ENCODE measurements at places on chromosomes 2 and 18.

DNA sequence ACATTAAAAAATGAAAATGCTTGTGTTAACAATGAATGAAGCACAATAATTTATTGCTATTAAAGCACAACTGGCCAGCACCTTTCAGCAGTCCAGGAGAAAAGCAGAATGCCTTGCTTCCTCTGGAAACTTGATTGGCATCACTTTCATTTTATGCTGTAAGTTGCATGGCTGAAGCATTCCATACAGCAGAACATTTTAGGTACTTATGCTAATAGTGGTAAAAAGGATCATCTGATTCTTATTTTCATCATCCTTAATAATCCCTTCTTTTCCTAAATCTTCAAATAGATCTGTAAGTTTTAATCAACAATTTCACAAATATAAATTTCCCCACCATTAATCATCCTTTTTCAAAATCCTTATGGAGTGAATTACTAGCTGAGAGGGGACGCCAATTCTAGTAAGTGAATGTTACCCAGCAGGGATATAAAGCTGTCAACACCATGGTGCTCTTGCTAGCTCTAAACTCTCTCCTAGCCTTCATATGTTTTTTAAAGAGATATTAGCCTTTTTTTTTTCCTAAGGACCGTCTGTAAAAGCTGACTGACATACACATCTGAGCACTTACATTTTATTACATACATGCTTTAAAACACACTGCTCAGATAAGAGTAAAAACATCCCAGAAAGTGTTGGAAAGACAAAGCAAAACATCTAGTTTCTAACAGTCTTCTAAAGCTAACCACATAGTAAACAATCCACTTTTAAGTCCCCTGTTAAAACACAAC is 5.3 kb downstream of the SATB2 start:
- DNase-seq = no peak

- DNase-seq = no peak
Measured at GRCh38 chr18:22951823-22952222, 18.7 kb downstream of the RBBP8 start.

GRCh38 chr18:10160251-10160650 is 246.4 kb downstream of the VAPA start:
- DNase-seq = no peak

DNA sequence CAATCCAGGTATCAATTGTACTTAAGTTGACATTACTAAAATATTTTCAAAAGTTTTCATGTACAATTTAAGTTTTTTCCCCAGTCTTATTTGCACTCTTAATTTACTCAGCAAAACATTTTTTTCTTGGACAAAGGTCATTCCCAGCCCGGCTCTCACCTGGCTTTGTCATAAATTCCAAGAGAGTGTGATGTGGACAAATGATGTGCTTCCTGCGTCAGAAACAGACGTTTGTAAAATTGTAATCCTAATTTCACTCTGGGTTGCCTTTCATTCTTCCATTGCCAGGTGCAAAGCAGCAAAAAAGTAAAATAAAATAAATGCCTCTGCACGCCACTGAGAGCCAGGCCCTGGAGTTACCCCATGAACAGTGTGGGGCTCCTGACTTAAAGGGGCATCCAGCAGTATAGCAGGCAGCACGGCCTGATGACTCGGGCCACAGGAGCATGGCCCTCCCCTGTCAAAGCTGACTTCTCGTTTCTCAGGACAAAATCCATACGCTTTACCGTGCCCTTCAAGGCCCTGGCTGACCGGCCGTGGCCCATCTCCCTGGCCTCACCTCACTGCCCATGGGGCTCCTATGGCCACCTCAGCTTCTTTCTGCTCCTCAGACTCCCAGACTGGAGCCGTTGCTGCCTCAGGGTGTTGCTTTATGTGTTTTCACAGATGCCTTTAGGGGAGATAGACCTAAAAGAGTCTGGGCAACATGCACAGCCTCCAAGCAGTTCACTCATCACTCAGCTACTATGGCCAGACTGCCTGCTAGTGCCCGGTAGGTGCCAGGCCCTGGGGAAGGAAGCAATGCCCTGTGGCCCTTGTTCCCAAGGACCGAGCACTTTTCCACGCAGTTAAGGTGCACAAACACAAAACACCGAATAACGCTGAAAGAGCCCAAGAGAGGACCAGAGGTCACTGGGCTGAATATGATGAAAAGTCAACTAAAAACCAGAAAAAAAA is 7.6 kb upstream of the TMEM185B start:
- no peak for DNase-seq

DNA sequence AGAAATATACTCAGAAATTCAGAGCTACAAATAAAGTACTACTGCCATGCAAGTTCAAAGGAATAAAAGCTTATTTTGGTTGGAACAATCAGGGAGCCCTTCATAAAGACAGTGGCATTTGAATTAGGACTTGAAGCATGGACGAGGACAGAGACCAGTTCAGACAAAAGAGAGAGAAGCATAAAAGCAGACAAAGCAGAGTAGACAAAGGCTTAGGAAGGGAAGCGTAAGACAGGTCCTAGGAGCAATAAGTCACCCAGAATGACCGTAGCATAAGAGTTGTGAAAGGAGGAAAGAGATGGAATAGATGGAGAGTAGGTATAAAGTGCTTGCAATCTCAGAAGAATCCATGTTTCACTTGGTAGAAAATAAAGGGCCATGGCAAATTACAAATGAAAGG is 14.0 kb downstream of the PDE1A start:
- no peak for DNase-seq

GRCh38 chr2:23449413-23449812 is 64.4 kb downstream of the KLHL29 start:
- DNase-seq = no peak

GRCh38 chr2:206296128-206296527 is 21.7 kb downstream of the ZDBF2 start:
- DNase-seq = no peak

- no peak for DNase-seq
Measured at GRCh38 chr2:67876176-67876575, 186.6 kb downstream of the C1D start.

DNA sequence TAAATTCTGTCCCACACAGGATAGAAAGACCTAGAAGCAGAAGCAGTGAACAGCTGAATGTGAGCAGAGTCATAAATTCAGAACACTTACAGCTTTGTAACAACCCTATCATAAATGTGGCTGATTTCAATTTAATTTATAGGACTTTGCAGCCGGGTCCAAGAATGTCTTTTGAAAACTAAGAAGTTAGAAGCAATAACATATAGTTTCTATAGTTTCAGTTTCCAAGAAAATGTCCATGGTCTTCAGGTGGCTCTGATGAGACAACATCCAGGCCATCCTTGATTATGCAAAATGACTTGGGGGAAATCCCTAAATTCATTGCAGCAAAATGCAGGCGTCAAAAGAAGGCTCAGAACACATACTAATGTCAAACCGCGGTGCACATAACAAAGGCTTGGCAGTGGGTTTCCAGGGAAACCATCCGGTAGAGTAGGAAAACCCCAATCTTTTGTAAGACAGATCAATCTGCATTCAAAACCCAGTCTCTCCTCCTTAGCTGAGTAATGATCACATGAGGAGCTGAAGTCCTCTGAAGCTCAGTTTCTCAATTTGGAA is 442.2 kb upstream of the ID2 start:
- no peak for DNase-seq

DNA sequence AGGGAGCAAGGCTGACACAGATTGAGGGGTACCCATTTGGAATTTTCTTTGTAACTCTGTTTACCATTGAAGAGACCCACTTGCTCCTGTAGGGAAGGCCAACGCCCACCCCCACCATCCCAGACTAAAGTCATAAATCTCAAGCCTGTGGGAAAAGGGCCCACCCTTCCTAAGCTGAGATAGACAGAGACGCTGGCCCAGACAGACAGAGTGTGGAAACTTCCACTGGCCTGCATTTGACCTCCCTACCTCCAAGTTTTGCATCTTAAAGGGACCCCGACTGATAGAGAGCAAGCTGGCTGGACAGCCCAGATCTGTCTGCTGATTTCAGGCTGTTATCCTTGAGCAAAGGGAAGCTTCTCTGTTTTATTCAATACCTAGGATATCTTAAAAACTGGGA is 48.2 kb upstream of the SLC14A2 start:
- DNase-seq = no peak

GRCh38 chr2:157672129-157672528 is 43.5 kb upstream of the ACVR1C start:
- DNase-seq = no peak

GRCh38 chr18:56505293-56505692 is 133.1 kb downstream of the TXNL1 start:
- DNase-seq = no peak

- no peak for DNase-seq
Measured at GRCh38 chr2:162256591-162256991, 13.3 kb upstream of the FAP start.

DNA sequence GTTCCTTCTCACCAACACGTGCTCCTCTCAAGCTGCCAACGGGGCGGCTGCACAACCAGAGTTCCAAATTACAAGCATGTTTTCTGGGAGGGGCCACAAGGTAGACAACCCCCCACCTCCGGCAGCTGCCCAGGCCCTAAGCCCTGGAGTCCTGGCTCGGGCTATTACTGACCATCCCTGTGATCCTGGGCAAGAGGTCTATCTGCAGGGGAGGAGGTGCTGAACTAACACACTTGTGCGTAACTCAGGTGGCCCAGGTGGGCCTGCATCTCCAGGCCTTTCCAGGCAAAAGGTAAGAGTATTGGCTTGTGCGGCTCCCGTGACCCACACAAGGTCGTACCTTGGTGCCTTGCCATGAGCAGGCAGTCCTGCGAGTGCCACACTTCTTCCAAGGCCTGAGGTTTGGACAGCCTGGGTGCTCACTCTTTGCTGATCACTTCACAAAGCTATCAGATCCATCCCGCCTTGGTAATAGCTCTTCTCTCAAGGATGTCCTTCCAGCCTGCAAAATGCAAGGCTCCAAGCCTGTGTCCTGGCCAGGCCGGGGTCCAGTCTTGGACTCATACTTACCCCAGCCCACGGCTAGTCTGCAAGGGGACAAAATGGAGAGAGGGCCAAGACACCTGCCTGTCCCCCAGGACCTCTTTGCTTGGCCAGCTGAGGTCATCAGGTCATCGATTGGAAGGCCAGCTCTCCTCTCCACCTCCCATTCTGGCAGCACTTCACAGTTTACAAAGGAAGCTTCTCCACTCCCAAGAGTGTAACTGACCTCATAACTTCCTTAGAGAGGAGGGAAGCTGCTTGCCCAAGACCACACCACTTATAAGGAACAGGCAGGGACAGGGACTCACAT is 33.9 kb downstream of the ADRA2B start:
- no peak for DNase-seq

- DNase-seq = no peak
Measured at GRCh38 chr18:69795791-69796190, 151.9 kb downstream of the CD226 start.

DNA sequence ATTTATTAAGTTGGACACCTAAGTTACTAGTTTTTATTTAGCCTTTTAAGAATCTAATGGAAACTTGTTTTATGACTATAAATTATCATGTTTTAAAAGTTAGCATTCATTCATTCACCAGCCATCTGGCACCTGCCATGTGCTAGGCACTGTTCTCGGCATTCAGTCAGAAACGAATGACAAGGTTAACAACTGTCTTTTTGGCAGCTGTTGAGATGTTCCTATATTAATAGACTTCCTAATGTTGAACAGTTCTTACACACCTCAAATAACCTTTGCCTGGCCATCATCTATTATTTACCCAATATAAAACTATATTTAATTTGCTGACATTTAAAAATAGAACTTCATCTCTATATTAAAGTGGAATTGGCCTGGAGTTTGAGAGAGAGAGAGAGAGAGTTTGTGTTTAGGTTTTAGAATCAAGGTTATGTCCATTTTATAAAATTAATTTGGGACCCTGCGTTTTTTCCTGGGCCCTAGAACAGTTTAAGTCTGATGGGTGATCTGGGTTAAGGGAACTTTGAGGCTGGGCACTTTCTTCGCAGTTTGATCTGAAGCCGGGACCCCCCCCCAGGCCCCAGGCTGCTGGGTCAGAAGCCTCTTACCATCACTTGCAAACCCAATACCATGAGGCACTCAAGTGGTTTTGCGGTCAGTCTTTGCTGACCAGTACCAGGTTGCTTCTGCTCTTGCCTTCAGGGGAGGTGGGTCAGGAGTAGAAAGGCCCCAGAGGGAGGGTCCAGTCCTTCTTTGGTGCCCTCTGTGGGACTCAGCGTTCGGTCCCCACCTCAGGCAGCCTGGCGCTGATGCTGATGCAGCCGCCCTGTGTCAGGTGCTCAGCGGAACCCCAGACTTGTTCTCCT is 48.3 kb upstream of the ASB1 start:
- DNase-seq = no peak

GRCh38 chr2:121356058-121356640 is 71.1 kb upstream of the TFCP2L1 start:
- DNase-seq = no peak

DNA sequence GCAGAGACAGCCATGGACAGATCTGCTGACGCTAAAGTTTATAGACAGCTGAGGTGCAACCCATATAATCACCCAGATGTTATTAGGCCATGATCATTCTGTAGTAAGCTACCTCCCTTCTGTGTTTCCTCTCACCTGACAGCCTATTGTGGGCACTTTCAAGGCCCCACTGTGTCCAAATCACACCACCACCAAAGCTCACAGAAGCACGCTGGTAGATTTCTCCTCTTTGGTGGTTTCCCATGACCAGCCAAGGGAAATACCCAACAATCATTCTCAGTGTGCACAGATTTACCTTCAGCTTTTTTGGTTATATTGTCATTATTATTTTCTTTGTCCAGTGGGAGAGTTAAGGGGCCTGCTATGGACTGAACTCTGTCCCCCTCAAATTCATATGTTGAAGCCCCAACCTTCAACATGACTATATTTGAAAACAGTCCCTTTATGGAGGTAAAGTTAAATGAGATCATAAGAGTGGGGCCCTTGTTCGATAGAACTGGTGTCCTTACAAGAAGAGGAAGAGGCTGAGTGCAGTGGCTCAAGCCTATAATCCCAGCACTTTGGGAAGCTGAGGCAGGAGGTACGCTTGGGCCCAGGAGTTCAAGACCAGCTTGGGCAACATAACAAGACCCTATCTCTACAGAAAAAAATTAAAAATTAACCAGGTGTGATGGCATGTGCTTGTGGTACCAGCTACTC is 74.0 kb upstream of the MSH6 start:
- DNase-seq = no peak

GRCh38 chr2:27887830-27888229 is 2.4 kb downstream of the RBKS start:
- no peak for DNase-seq

DNA sequence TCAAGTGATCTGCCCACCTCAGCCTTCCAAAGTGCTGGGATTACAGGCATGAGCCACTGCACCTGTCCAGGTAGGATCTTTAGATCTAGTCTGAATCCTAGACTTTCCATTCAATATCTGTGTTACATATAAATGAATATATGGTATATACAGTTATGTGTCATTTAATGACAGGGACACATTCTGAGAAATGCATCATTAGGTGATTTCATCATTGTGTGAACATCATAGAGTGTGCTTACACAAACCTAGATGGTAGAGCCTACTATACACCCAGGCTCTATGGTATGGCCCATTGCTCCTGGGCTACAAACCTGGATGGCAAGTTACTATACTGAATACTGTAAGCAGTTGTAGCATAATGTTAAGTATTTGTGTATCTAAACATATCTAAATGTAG is 15.5 kb upstream of the MGAT4A start:
- DNase-seq = no peak

DNA sequence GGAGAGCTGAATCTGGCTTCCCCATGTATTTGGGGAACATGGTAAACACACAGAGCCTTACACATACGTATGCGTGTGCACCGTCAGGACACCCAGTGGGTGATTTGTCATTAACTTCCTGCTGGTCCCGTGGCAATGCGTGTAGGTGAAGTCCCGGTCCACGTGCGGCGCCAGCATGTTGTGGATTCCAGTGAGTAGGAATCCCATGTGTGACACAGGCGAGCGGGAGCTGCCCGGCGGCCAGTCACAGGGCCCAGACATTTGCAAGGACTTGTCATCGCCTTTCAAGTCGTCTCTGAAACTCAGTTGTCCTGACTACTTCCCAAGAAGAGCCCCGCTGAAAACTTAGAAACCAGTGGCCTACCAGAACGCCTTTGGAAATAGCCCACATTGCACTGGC is 102.0 kb downstream of the RNF144A start:
- no peak for DNase-seq

All from stimulated activated CD4-positive, alpha-beta T cell treated with anti-CD3 and anti-CD28 coated beads, Interleukin-4, amount 100 ng/mL, for 1 hour (primary cell).